AG08395 (cell line): ENCODE measurements at places on chromosomes 16 and 17.

GRCh38 chr17:57067162-57067561, 17.9 kb upstream of the AKAP1 start:
- no peak for DNase-seq

GRCh38 chr16:75029854-75030253, 31.0 kb downstream of the ZNRF1 start:
- DNase-seq, result peak; percentile 22

- DNase-seq, result no peak
These were observed 246.4 kb downstream of the PRKCA start for GRCh38 chr17:66548659-66549310.

DNA sequence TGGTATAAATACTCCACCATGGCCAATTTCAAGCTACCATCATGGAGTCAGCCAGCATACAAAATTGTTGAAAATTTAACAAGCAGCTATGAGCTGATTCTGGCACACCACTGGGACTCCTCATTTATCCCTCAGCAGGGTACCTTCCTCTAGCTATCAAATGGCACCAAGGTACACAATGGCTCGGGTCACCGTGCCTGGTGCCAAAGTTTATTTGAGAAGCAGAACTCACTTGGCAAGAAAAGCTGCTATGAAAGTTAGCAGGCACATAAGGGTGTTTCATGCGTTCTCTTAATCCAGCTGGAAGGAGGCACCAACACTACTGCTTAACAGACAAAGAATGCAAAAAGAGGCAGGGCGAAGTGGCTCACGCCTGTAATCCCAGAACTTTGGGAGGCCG, 51.6 kb downstream of the IKZF3 start:
- DNase-seq, result no peak

DNA sequence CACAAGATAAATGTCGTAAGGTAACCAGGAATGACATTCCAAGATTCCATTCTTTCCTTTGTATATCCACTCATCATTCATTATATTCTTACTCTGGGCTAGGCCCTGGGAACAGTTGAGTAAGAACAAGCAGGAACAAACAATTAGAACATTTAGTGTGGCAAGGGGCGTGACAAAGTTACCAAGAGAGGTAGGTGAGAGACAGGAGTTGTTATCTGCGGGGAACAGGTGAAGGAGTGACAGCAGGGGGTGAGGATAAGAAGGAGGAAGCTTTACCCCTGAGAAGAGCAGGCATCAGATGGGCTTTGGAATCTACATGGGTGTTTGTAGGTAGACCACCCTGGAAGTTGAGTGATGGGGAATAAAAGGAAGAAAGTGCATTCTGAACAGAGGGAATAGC, 568.9 kb downstream of the WWOX start:
- DNase-seq, result no peak
